ENCODE measurements at places on chromosomes 5 and 9. TPM values are rescaled to one million over a fixed set of nuclear protein-coding genes. Genes with fewer than 3 reads are reported as not detected.

GRCh38 chr5:124706729-124707361, 39.6 kb downstream of the ZNF608 start:
- no peak for DNase-seq

DNA sequence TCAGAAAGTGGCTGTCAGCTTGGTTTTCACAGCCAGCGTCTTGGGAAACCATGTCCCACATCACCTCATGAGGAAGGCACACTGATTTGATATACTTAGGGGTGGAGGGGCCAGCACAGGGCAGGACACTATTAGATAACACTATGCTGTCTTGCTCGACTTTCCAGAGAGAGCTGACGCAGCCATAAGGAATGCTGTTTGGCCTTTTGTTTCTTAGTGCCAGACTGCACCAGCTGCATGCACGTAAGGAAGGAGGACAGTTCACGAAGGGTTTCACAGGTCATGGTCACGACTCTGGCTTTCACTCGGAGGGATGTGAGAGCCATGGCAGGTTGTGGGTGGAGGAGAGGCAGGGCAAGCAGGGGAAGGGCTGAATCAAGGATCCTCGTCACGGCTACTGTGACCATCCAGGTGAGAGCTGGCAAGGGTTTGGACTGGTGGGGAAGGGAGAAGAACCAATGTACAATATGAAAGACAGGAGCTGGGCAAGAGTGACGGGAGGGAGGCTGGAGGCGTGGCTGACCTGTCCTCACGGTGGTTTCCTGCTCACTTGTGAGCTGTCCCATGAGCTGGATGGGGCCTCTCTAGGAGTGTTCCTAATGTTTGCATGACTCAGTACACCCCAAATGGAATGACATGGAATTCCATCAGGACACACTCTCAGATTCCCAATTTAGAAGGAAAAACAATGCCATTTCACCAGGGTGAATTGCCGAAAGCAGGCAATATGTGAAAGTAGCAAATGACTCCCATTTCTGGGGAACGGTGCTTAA, 61.7 kb downstream of the OTULIN start:
- DNase-seq: no peak

DNA sequence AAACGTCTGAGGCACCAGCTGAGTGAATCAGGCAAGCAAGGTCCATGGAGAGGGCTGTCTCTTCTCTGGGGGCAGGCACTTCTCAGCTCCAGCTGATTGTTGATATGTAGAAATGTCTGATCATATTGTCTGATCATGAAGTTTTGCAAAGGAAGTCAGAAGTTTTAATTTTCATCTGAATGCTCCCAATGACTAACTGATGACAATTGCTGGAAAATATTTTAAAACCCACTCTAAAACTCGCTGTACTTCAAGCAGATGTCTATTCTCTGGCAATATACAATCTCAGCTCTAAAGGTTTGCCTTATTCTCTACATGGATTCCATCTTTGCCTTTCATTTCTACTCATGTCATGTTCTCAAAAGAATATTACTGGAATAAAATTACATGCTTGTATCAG, 12.7 kb downstream of the PLK2 start:
- no peak for DNase-seq

DNA sequence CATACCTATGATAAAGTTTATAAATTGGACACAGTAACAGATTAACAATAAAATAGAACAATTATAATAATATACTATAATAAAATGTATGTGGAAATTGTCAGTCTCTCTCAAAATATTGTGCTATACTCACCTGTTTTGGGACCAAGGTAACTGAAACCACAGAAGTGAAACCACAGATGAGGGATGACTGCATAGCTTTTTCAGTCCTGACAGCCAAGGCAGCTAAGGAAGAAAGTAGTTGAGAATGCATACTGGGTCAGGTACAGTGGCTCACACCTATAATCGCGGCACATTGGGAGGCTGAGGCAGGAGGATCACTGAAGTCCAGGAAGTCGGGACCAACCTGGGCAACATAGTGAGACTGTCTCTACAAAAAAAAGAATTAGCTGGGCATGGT, 8.9 kb downstream of the SRP19 start:
- DNase-seq: no peak

DNA sequence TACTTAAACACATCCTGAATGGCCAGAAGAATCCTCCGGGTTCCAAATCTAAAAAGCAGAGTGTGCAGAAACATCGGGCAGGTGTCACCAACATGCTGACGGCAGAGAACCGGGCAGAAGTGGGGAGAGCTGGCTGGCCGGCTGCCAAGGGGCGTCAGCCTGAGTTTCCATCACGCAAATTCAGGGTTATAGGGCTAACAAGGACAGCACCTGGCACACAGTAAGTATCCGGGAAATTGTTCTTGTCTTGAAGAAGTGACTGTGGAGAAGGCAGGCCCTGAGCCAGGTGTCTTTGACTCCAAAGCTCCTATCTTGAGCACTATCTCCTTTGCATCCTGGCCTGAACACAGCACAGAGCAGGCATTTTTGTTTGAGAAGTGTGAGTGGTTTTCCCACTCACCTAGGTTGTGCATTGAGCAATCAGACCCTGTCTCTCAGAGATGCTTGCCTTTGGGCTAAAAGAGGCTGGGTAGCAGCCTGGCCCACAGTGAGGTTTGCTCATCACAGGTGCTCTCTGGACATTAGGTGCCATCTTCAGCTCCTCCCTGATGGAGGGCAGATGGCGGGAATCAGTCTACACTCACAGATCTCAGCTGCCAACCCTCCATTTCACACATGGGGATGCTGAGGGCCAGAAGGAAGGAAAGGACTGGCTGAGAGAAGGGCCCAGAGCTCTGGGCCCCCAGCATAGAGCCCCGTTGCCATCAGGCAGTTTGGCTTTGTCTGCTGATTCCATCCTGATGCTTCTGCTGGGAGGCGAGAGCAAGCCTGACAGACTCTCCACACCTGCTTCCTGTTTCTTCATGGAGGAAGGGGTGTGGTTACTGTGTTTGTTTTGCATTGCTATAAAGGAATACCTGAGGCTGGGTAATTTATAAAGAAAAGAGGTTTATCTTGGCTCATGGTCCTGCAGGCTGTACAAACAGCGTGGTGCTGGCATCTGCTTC, 52.8 kb downstream of the WHRN start:
- DNase-seq: no peak

- no peak for DNase-seq
Measured at GRCh38 chr5:83530193-83530592, 58.6 kb downstream of the VCAN start.

GRCh38 chr9:108377881-108378280, 477.9 kb downstream of the ACTL7B start:
- DNase-seq: no peak

GRCh38 chr9:20783057-20784038, 99.3 kb downstream of the FOCAD start:
- DNase-seq: no peak

DNA sequence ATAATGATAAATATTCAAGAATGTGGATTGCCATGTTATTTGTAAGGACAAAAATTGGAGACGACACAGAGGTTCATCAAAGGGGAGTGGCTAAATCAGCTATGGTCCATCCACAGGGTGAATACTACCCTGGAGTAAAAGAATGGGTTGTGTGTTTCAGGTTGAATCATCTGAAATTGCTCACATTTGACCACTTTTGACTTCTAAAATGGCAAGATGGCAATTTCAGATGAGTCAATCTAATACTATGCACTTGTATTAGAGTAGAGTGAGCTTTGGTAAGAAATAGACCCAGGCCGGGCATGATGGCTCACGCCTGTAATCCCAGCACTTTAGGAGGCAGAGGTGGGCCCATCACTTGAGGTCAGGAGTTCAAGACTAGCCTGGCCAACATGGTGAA, 131.8 kb downstream of the GAPVD1 start:
- DNase-seq: no peak

GRCh38 chr5:100469767-100470166, 65.4 kb upstream of the FAM174A start:
- DNase-seq: no peak

DNA sequence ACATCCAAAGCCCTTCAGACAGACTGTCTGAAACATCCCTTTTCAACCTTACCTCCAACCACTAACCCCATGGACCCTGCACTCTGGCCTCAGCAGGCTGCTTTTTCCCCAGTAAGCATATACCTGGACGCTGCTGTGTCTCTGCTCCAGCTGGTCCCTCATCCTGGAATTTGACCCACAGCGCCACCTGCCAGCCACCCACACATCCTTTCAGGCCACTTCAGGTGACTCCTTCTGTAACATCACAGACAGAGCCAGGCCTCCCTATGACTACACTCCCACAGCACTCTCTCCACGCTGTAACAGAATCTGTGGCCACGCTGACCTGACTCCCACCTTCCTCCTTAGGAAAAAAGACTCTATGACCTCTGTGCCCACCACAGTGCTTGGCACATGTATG, 3.4 kb downstream of the MGAT1 start:
- DNase-seq: no peak

DNA sequence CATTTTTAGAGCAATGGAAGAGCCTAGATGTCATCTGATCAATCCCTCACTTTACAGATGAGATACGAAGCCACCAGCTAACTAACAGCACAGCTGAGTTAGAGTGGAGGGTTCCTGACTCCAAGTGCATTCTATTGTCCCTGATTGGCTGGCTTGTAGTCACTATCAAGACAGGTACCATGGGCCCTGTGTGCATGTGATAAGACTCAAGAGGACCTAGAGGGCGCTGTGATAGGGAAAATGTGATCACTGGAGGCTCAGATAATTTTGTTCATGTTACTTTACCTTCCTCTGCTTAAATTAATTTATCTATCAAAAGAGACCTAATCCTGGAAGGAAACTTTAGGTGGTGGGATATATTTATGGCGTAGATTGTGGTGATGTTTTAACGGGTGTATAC, 19.5 kb upstream of the SNAPC3 start:
- no peak for DNase-seq

GRCh38 chr9:38671372-38671731, 48.6 kb downstream of the FAM240B start:
- no peak for DNase-seq

- no peak for DNase-seq
Measured at GRCh38 chr9:86494644-86495111, 140.5 kb upstream of the TUT7 start.

- DNase-seq: no peak
Measured at GRCh38 chr5:149271716-149272563, at the start of gene AFAP1L1. AFAP1L1 (plus strand) TSS chr5:149271859; CDS start chr5:149271969, 110 bp downstream.

Gene DOK3
- total RNA-seq: 4.9 TPM

Gene KCNMB1
- total RNA-seq: not detected

Gene TOMM5
- total RNA-seq: 155 TPM

Gene FCHSD1
- 42.8 TPM for total RNA-seq

Gene C9orf50
- not detected for total RNA-seq

Gene TNFAIP8
- total RNA-seq: 117 TPM

Gene PCDHA1
- 0.07 TPM for total RNA-seq

Gene SPATA31C1
- total RNA-seq: not detected

Gene BASP1
- 0.64 TPM for total RNA-seq

Gene PCDHA9
- total RNA-seq: not detected

Gene ABLIM3
- not detected for total RNA-seq

Measured in activated T-helper 2 cell treated with anti-CD3 and anti-CD28 coated beads, Interferon-gamma antibody, Interleukin-2, Interleukin-4, amounts not matched to agents 10 μg/mL and 5 μg/mL and 100 μg/mL, durations not matched to agents 14 hours and 24 hours and 36 hours (primary cell).